Activated CD4-positive, CD25-positive, alpha-beta regulatory T cell (primary cell): ENCODE measurements at places on chromosomes 5 and 9.

DNA sequence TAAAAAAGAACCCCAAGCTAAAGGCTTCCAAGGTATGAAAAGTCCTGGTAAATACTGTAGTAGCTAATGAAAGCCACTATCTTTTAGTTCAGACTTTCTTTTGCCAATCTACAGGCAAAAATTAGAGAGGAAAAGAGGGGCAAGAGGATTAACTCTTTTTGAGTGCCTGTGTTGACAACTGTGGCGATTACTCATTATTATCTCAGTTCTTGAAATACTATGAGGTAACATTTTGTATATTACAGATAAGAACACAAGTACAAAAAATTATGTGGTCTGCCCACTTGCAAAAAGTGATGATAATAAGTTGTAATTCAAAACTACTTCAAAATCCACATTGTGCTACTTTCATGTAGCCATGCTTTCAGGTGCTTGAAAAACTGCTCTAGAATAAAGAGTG lies 144.0 kb downstream of the DTWD2 start:
- DNase-seq = no peak

DNA sequence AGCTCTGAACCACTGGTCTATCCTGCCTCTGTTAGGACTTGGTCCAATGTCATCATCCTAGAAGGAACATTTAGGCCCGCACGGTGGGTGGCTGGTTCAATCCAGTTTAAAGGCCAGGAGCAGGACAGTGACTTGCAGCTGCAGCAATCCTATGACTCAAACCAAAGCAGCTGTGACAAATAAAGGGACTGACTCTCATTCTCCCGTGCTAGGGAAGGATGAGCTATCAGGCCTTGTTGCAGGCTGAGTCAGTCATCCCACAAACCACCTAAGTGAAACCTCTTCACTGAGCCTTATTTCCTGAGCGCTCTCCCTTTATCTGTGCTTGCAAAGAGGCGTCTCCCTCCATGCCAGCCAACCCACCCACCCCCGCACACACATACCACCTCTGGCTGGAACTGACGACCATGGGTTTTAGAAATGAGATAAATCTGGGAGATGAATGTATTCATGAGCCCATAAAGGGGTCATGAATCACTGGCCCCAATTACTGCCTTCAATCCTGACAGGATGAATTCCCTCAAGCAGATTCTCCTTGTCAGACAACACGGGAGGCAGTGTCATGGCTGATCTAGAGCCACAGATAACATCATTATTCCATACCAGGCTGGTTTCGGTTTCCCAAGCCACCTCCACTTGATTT lies 93.4 kb downstream of the KCNIP1 start:
- no peak for DNase-seq

DNA sequence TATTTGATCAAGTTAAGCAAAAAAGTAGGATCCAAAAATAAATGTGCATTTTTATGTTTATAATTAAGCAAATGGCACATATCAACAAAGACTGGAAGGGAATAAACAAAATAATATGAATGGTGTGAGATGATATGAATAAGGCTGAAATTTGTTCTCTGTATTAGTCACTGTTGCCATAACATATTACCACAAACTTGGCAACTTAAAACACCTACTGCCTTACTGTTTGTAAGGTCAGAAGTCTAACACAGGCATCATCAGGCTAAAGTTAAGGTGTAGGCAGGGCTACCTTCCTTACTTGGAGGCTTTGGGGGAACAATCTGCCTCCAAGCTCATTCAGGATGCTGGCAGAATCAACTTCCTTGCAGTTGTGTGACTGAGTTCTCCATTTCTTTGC lies 19.3 kb downstream of the PGGT1B start:
- DNase-seq = no peak

- DNase-seq = no peak
Observed at GRCh38 chr9:125683486-125683885, 23.5 kb downstream of the MAPKAP1 start.

- DNase-seq = no peak
Observed at GRCh38 chr5:51566953-51567352, 183.7 kb downstream of the ISL1 start.

- no peak for DNase-seq
Observed at GRCh38 chr9:114503522-114504340, 1.5 kb downstream of the WHRN start.

DNA sequence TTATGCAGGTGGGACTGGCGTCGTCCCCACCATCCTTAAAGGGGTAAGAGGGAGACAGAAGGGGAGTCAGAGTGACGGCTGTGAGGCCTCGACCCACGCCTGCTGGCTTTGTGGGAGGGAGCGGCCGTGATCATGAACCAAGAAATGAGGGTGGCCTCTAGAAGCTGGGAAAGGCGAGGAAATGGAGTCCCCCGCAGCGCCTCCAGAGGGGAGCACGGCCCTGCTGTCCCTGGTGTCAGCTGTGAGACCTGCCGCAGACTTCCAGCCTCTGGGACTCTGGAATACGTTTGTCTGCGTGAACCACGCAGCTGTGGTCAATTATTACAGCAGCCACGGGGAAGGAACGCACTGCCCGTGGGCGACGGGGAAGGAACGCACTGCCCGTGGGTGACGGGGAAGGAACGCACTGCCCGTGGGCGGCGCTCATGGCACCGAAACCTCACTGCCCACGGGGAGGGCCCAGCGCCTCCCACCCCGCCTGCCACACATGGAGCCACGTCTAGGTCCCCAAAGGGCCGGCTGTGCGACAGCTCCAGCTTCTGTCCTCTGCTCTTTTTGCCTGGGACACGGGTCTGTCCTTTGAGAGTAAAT lies 108.8 kb upstream of the RAPGEF1 start:
- DNase-seq = no peak
